ENCODE measurements at places on chromosomes 12 and 14.

- no peak for DNase-seq
Observed at GRCh38 chr14:95037273-95037672, 120.1 kb downstream of the DICER1 start.

GRCh38 chr12:51773145-51773869 lies 75.2 kb downstream of the FIGNL2 start:
- no peak for DNase-seq

DNA sequence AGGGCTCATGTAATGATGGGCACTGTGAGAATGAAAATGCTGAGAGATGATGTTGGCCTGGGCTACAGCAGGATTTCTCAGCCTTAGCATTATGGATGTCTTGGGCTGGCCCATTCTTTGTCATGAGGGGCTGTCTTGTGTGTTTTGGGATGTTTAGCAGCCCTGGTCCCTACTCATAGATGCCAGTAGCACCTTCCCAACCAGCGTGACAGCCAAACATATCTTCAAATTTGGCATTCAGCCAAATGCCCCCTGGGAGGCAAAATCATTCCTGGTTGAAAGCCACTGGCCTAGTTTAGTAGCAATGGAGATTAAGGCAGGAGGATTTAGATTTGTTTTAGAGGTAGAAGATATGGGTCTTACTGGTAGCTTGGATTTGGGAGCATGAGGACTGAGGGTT lies 26.6 kb downstream of the UBE3B start:
- DNase-seq, result no peak

DNA sequence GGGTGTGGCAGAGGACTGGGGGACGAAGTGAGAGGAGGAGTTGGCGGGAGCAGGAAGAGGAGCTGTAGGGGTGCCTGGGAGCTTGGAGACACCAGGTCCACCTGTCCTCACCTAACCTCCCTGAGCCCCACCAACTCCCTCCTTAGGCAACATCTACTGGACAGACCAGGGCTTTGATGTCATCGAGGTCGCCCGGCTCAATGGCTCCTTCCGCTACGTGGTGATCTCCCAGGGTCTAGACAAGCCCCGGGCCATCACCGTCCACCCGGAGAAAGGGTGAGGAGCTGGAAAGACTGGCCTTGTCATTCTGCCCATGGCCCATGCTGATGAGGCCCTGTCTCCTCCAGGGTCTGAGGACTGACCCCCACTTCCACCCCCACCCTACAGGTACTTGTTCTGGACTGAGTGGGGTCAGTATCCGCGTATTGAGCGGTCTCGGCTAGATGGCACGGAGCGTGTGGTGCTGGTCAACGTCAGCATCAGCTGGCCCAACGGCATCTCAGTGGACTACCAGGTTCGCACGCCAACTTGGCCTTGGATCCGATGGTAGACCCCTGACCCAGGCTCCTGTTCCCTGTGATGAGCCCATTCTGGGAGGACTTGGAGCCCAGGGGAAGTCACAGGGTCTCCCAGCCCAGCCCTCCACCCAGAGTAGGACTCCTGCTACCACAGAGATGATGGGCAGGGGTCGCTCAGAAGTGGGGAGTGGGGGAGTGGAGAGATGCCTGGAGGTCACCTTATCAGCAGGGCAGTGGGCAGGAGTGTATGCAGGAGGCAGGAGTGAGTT lies 32.5 kb upstream of the NXPH4 start:
- no peak for DNase-seq

DNA sequence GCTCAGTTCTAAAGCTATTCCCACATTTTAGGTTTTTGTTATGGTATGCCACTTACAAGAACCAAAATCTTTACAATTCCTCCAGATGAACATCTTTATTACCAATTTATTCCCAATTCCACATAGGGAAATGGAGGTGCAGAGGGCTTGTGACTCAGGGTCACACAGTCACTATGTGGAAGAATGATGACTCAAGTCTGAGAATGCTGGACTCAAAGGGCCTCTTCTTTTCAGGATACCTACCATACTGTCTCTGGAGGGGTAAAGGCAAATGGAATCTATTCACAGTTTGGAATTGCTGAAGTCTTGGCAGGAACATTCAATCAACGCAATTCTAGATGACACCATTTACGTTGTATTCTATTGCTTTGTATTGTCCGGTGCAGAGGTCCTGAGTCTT lies 48.2 kb upstream of the MANSC4 start:
- DNase-seq, result no peak

DNA sequence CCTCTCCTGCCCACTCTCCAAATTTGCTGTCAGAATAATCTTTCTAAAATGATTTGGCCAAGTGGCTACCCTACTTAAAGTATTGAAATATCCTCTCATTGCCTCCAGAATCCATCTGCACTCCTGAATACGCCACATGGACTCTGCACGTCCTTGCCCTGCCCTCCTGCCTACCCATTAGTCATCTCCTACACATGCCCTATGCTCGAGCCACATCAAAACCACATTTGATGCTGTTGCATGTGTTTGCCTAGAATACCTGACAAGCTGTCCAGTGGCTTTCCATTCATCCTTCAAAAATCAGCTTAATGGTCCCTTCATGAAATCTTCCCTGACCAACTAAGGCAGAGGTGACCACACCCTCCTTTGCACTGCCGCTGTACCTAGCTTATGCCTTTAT lies 17.0 kb downstream of the VCPKMT start:
- no peak for DNase-seq

DNA sequence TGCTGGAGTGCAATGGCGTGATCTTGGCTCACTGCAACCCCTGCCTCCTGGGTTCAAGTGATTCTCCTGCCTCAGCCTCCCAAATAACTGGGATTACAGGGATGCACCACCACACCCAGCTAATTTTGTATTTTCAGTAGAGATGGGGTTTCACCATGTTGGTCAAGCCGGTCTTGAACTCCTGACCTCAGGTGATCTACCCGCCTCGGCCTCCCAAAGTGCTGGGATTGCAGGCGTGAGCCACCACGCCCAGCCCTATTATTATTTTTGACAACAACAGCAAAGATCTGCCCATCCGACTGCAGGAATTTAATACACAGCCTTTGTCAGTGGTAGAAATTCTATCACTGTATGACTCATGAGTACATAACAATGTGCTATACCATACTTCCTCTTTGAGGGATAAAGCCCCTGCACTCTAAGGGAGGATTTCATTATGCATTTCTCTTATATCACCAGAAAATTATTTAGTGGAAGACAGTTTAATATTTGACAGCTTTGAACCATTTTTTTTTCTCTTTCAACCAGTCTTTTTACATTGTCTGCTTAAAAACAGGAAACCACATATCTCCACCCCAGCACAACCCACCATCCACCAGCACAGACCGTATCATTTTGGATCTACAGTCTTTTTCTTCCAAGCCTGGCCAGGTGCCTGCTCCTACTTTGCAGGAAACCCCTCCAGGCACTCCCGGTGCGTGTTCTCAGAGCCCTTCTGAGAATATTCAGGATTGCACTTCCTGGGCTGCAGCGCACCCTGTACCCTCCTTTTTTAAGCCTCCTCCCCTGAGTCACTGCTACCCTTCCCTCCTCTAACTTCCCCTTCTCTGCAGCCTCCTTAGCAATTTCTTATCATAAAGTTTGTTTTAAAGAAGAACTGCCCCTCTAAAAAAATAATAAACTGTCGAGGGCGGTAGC lies 594 bp downstream of the ARHGDIB start:
- DNase-seq, result no peak

- DNase-seq, result no peak
Observed at GRCh38 chr14:77061630-77062257, 33.2 kb upstream of the IRF2BPL start.

DNA sequence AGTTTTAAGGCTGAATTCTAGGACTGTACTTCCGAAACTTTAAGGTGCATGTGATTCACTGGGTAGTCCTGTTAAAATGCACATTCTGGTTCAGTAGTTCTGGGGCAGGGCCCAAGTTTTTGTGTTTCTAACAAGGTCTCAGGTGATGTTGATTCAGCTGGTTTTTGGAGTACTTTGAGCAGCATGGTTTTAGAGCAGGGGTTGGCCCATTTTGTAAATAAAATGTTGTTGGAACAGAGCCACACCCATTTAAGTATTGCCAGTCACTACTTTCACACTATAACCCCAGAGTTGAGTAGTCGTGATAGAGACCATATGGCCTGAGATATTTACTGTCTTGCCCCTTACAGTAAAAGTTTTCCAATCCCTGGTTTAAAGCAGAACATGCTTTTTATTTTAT lies 111.3 kb downstream of the SYNE2 start:
- DNase-seq, result no peak

GRCh38 chr12:108667349-108667748 lies 33.7 kb upstream of the SELPLG start:
- DNase-seq, result no peak

- DNase-seq, result no peak
Observed at GRCh38 chr12:29208060-29208459, 59.0 kb downstream of the FAR2 start.

DNA sequence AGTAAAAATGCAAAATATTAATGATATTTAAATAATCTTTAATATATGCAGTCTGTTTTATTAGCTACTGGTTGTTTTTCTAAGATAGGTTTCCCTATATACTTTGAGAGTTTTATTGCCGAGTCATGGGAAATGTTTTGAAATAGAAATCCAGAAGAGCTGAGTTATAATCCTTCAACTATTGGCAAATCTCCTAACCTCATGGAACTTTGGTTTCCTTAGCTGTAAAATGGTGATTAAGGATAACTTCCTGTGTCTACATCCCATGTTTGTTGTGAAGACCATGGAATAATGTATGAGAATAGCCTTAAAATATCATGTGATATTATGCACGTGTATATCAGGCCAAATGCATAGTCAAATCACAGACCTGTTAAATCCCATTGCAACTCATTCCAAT lies 51.0 kb downstream of the UNC79 start:
- no peak for DNase-seq

GRCh38 chr14:93112891-93113677 lies 2.6 kb downstream of the ITPK1 start:
- DNase-seq, result no peak

GRCh38 chr12:129186952-129187351 lies 333.7 kb downstream of the GLT1D1 start:
- DNase-seq, result no peak

DNA sequence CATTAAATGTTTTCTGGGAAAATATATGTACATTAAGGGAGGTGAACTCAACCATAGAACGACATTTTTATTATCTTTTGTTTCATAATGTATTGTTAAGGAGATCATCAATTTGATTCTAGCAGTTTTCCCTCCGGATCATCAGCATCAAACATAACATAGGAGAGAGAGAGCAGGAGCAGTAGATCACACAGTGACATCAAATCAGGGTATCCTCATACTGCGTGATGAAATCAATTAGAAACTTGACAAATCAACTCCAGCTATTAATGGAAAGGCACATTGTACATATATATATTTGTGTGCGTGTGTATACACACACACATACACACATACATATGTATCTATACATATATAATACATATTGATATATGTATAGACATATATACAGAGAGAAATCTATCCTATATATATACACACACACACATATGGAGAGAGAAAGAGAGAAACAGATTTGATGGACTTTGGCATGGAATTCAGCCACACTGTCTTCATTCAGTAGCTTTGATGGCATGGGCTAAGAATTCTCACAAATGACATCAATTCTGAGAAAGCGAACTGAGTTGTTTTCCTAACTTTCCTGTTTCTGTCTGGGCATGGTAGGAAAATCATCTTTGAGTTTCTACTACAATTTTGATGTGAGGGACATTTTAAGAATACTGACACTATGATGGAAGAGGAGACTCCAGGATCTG lies 1302.8 kb upstream of the SEL1L start:
- DNase-seq, result no peak

DNA sequence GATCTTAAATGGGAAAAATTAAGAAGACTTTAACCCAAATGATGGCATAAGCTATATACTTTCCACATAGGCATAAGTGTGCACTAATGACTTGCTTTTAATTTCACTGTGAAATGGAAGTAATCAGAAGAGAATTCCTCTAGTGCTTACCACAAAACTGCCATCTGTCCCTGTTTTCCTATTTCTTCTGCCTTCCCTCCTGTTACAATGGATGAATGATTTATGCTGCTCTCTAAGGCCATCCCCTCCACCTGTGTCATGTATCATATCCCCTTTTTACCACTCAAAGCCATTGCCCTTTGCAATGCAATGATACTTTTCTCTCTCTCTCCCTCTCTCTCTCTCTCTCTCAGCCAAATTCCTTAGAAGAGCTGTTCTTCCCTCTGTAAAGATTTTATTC lies 109.1 kb downstream of the C12orf50 start:
- no peak for DNase-seq

DNA sequence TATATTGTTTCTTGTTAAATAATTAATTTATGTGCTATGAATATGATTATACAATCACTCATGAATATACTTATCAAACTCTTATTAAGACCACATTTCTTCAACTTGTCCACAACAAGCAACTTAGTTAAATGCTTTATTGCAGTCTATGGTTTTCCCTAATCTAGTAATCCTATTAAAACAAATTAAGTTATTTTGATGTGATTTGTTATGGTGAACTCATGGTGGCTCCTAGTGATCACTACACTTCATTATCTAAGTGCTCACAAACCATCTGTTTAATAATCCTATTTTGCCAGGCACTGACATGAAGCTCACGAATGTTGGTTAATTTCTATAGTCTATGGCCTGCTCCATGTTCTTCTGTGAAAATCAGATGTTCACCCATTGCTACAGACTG lies 42.9 kb downstream of the INSM2 start:
- no peak for DNase-seq

DNA sequence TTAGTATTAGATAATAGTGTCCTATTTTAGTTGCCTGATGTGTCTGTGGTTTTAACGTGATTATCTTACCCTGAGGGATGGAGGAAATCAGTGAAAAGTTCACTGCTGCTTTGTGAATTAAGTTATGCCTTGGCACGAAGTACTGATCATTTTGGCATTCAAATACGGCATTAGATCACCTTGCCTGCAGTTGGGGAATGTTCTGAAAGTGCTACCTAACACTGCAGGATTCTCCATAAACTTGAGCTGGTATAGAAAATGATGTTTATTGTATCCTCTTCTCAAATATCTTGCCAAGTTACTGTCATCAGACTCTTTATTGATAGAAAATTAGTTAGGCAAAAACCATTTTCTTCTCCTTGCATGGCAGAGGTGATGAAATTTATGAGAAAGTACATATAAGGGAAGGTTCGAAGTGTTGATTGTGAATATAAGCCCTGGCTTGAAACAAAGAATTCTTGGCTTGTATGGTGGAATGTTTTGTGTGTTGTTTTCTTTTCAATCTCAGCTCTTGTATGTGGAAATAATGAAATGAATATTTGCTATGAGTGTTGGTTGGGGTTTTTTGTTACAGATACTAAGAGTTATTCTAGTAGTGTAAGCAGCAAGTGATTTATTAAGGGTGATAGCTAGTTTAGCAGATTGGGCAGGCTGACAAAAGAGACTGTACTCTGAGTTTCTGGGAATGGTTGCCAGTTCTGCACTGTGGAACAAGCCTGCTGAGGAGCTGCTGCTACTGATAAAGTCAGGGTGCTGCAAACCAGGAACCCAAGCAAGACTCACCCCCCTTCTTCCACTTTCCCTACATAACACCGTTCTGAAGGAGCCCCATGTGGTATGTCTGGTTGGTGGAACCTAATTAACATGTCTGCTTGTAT lies 448.3 kb downstream of the PCNX1 start:
- DNase-seq, result no peak

GRCh38 chr12:52486166-52487105 lies 6.6 kb downstream of the KRT6A start:
- no peak for DNase-seq

- DNase-seq, result no peak
Observed at GRCh38 chr12:131642101-131642540, 68.8 kb upstream of the SFSWAP start.

Measured in D721Med (cell line).